ENCODE measurements at places on chromosomes 6 and 20.

DNA sequence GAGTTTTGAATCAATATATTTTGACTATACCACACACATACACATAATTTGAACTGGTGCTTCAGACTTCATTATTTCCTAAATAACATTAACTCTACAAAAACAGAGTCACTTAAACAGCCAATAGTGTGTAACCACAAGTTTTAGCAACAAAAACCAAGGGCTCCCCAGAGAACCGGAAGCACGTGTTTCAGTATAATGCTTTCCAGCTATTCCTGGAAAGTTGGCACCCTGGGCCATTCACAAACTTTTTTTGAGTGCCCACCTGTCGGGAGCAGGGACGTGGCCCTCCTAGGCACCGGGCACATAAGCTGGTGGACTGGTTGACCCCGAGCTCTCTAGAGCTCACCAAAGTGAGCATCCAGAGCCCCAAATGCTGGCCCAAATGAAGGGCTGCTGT lies 1.9 kb upstream of the SLC35D3 start:
- DNase-seq, result no peak

GRCh38 chr6:108039681-108040080 lies 34.9 kb downstream of the OSTM1 start:
- no peak for DNase-seq

GRCh38 chr6:160882006-160882405 lies 109.6 kb upstream of the MAP3K4 start:
- DNase-seq, result no peak

- DNase-seq, result no peak
Measured at GRCh38 chr6:117585647-117586046, 16.7 kb downstream of the GOPC start.

DNA sequence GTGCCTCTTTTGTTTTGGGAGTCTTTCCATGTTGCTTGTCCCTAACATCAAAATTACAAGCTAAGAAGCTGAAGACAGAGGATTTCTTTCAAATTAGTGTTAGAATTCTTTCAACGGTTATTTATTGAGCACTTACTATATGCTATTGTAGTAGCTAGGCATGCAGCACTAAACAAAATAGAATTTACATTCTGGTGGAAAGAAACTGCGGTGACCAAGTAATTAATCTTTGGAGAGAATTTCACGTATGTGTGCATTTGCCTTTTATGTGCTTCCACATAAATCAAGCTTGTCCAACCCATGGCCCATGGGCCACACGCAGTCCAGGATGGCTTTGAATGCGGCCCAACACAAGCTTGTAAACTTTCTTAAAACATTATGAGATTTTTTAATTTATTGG lies 33.0 kb upstream of the DUSP22 start:
- DNase-seq, result no peak

DNA sequence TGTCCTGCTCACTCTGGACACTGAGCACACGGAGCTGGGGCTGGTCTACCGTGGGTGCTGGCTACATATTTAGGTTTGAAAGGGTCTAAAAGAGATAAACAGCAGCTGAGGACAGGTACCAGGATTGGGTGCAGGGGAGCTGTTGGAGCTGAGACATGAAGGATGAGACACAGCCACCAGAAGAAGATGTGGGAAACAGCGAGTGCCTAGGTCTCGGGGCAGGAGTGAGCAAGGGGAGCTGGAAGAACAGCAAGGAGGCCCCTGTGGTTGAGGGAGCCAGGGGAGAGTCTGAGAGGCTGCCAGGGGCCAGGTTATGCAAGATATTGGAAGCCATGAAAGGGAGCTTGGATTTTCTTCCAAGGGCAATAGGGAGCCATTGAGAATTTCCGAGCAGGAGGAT lies 434.0 kb upstream of the SULF2 start:
- no peak for DNase-seq

DNA sequence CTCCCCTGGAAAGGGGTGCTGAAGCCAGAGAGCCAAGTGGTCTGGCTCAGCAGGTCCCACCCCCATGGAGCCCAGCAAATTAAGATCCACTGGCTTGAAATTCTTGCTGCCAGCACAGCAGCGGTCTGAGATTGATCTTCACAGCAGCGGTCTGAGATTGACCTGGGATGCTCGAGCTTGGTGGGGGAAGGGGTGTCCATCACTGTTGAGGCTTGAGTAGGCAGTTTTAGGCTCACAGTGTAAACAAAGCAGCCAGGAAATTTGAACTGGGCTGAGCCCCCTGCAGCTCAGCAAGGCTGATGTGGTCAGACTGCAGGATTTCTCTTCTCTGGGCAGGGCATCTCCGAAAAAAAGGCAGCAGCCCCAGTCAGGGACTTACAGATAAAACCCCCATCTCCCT lies 41.3 kb upstream of the B3GAT2 start:
- no peak for DNase-seq

GRCh38 chr6:32182555-32182981 lies 1.5 kb downstream of the AGER start:
- no peak for DNase-seq
